ENCODE measurements at places on chromosomes 13 and 19.

GRCh38 chr13:23990455-23990854, 93.2 kb upstream of the C1QTNF9B start:
- H3K4me3 ChIP-seq, result no peak overlapping the region
- no peaks in the 10 kb centered on the region for H3K4me1 ChIP-seq
- no peak overlapping the region for H3K27ac ChIP-seq
- no peak for DNase-seq
- no peaks in the 10 kb centered on the region for H3K36me3 ChIP-seq

- DNase-seq, result no peak
- H3K27me3 ChIP-seq, result no peaks in the 10 kb centered on the region
- H3K36me3 ChIP-seq, result no peaks in the 10 kb centered on the region
Observed at GRCh38 chr13:51959773-51960172, 51.5 kb downstream of the ATP7B start.

- H3K27ac ChIP-seq, result no peak overlapping the region
- no peaks in the 10 kb centered on the region for H3K4me1 ChIP-seq
- DNase-seq, result no peak
- no peak overlapping the region for H3K4me3 ChIP-seq
- H3K36me3 ChIP-seq, result no peaks in the 10 kb centered on the region
Observed at GRCh38 chr13:74891610-74892009, 590.4 kb downstream of the TBC1D4 start.

DNA sequence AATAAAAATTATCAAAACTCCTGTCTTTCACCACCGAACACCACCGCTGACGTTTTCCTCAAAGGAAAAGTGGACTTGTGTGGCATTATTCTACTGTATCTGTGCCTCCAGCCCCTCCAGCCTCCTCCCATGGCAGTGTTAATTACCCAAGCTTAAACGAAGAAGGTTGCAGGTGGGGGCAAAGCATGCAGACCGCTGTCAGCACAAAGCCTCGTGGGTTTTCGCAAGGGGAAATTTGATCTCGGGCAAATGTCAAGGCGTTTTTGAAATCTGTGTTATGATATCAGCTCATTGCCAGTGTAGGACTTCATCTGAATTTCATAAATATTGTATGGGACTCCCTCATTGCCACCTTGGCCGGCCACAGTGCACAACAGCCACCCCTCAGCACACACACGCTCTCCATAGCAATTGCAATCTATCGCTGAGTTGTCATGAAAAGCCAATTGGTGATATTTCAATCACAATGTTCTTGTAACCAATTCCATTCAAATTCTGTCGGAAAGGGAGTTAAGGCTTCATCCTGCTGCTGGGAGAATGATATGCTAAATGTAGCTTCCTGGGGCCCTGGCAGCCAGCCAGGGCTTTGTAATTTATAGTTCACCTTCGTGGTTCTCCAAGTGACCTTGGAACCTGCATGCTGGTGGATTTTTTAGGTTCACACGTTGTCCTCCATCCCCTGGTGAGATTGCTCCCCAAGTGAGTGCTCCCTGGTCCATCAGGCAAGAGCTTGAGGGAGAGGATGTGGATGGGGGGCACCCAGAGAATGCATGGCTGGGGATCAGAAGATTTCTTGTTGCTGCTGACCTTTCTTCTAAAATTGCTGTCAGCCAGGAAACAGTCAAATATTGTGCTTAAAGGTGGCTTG, 16.6 kb downstream of the CHST8 start:
- no peaks in the 10 kb centered on the region for H3K4me1 ChIP-seq
- peak; percentile 19 for DNase-seq

GRCh38 chr13:100392709-100393630, 195.6 kb downstream of the GGACT start:
- DNase-seq, result peak; percentile 88
- no peak overlapping the region for H3K4me3 ChIP-seq
- no peaks in the 10 kb centered on the region for H3K4me1 ChIP-seq
- no peaks in the 10 kb centered on the region for H3K27me3 ChIP-seq

- peak overlapping the region; percentile 62 for H3K27ac ChIP-seq
- H3K36me3 ChIP-seq, result no peaks in the 10 kb centered on the region
- H3K27me3 ChIP-seq, result no peaks in the 10 kb centered on the region
- no peaks in the 10 kb centered on the region for H3K4me1 ChIP-seq
- DNase-seq, result no peak
Observed at GRCh38 chr13:33204130-33204927, 81.2 kb downstream of the STARD13 start.

DNA sequence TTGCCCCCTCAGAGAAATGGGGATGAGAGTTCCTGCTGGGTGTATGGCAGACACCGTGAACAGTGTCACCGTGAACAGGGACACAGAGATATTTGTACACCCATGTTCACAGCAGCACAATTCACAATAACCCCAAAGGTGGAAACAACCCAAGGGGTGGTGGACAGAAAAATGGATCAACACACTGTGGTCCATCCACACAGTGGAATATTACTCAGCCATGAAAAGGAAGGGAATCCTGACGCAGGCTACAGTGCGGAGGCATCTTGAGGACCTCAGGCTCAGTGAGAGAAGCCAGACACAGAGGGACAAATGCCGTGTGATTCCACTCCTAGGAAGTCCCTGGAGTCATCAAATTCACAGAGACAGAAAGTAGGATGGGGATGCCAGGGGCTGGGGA, 7.6 kb upstream of the CELF5 start:
- H3K27me3 ChIP-seq, result no peaks in the 10 kb centered on the region
- H3K4me1 ChIP-seq, result no peaks in the 10 kb centered on the region

GRCh38 chr13:32947411-32948276, 68.6 kb upstream of the KL start:
- no peak overlapping the region for H3K4me3 ChIP-seq
- H3K4me1 ChIP-seq, result no peaks in the 10 kb centered on the region
- no peak overlapping the region for H3K27ac ChIP-seq
- H3K36me3 ChIP-seq, result no peaks in the 10 kb centered on the region
- no peak for DNase-seq
